Activated CD8-positive, alpha-beta T cell treated with anti-CD3 and anti-CD28 coated beads, Interleukin-2, amount 10 ng/mL, durations not matched to agents 7 days and 5 days (primary cell): ENCODE measurements at places on chromosomes 7 and 10. TPM values are rescaled to one million over a fixed set of nuclear protein-coding genes. Genes with fewer than 3 reads are reported as not detected.
A peak's percentile ranks its signal among the peaks of the same experiment; 100 is the strongest.

Gene CRPPA
- total RNA-seq = 0.74 TPM

Gene GATA3
- 44.9 TPM for total RNA-seq

Gene BTRC
- 11.2 TPM for total RNA-seq

Gene CYP2W1
- total RNA-seq = not detected

Gene MSMB
- total RNA-seq = not detected

Gene SYT15B
- 0.32 TPM for total RNA-seq

Gene PNLIP
- total RNA-seq = not detected

Gene SMO
- not detected for total RNA-seq

Gene ZNF425
- 0.55 TPM for total RNA-seq

Gene CCT6A
- total RNA-seq = 157 TPM

Gene TMEM176B
- total RNA-seq = not detected

Gene FAM25G
- not detected for total RNA-seq

Gene MYO1G
- 453 TPM for total RNA-seq

Gene ASB10
- total RNA-seq = not detected

Gene PLEKHS1
- total RNA-seq = not detected

Gene HOXA1
- total RNA-seq = 0.92 TPM

DNA sequence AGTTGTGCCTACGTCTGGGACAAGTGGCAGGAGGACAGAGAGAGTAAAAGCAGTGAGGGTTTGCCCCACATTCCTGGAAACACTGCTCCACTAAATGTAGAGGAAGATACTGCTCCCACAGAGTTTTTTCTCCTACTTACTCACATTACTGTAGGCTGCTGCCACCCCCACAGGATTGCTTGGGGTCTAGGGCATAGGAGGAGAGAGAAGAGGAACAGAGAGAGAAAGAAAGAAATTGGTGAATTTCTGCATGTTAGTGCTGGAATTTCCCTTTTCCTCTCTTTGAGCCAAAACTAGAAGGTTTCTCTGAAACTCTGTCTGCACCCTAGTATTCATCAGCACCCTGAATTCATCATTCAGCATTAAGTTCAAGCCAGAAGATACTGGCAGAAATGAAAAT lies 397.9 kb downstream of the INHBA start:
- DNase-seq = no peak

DNA sequence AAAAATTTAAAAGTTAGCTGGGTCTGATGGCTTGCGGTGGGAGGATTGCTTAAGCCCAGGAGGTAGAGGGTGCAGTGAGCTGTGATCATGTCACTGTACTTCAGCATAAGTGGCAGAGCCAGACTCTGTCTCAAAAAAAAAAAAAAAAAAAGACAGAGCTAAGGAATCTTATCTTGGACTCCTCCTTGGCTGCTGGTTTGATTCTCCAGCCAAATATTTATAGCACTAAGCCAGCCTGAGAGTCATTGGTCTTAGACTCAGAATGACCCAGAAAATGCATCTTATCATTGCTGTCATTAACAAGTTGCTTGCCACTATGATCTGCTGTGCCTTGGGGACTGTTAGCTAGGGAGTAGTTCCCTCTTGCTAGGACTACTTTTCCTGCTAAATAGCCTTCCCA lies 164.7 kb downstream of the GNAT3 start:
- DNase-seq = no peak

DNA sequence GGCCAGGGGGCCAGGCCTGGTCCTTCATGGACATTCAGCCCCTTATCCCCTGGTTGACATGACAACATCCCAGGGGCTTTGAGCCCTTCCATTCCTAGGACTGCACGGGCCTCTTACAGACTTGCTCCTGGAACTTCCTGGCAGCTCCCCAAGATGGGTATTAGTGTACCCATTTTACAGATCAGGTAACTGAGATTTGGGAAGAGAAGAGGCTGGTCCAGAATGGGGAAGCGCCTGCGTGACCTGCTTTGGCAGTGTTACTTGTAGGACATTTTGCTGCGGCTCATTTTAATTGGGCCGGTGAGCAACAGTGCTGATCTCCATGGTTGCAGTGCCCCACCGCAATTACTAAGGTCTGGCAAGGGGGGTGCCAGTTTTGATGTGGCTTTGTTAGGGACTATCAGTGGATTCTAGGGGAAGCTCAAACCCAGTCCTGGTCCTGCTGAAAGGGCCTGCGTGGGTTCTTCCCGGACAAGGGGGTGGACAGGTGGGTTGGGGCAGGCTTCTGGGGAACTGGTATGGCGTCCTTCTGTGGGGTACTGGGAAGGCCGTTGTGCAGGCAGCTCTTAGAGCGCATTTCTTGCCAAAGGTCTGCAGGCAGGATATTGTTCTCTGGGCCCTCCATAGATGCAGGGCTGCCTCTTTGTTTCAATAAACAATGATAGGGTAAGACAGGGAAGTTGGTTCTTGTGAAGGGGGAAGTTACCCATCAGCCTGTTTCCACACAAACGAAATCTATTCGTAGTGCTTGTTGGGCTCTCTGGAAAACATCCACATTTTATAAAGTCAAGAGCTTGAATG lies 137.6 kb downstream of the RGS10 start:
- DNase-seq = no peak

DNA sequence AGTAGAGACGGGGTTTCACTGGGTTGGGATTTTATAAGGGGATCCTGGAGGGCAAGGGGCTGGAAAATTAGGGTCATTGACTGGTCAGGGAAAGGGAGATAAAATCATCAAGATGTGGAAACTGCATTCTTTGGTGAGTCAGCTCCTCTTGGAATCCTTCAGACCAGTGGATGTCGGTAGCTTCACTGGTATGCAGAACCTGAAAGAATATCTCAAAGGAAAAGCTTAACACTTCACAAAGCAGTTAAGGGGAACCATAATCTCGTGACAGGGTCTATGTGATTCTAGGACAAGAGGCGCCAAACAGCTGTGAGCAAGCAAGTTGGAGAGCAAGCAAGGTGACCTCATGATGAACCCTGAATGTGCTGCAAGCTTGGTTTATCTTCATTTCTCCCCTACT lies 634.7 kb upstream of the AUTS2 start:
- DNase-seq = no peak

GRCh38 chr7:41792120-41792519 lies 89.2 kb upstream of the INHBA start:
- DNase-seq = no peak

DNA sequence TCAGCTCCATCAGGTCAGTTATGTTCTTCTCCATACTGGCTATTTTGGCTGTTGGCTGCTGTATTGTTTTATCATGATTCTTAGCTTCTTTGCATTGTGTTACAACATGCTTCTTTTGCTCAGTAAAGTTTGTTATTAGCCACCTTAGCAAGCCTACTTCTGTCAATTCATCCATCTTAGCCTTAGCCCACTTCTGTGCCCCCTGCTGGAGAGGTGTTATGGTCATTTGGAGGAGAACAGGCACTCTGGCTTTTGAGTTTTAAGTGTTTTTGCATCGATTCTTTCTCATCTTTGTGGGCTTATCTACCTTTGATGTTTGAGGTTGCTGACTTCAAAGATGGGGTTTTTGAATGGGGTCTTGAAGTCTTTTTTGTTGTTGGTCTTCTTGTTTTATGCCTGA lies 204.6 kb upstream of the FOXP2 start:
- no peak for DNase-seq

DNA sequence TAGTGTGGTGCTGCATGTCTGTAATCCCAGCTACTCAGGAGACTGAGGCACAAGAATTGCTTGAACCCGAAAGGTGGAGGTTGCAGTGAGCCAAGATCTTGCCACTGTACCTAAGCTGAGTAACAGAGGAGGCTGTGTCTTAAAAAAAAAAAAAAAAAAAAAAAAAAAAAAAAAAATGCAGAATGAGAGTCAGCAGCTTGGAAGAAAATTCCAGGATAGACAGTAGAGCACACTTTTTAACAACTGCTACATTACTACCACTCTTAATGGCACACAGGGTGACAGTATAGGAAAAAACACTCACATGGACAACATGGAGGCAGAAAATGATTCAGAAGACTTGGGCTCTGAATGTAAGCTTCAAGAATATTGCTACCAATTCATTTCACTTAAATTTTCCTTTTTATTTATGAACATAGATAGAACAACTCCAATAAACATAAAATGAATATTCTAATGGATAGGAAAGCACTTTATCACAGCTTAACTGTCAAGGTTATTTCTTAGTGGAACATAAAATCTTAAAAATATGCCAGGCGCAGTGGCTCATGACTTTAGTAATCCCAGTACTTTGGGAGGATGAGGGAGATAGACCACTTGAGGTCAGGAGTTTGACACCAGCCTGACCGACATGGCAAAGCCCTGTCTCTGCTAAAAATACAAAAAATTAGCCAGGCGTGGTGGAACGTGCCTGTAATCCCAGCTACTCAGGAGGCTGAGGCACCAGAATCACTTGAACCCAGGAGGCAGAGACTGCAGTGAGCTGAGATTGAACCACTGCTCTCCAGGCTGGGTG lies 31.5 kb downstream of the CHCHD3 start:
- no peak for DNase-seq

- no peak for DNase-seq
Observed at GRCh38 chr7:2845034-2845592, 1.0 kb upstream of the GNA12 start.

DNA sequence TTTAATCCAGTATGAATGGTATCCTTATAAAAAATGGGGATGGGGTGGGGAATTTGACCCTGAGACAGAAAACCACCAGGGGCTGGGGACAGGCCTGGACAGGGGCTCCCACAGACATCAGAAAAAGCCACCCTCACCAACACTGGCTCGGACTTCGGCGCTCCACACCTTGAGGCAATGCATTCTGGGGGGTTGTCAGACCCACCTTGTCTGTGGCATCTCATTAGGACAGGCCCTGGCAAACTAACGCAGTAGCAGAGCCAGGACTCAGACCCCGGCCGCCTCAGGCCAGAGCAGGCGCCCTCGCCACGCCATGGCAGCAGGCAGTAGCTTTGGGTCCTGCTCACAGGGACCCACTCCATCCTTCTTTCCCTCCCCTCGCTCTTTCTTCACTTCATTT lies 160.1 kb downstream of the CCDC3 start:
- no peak for DNase-seq

DNA sequence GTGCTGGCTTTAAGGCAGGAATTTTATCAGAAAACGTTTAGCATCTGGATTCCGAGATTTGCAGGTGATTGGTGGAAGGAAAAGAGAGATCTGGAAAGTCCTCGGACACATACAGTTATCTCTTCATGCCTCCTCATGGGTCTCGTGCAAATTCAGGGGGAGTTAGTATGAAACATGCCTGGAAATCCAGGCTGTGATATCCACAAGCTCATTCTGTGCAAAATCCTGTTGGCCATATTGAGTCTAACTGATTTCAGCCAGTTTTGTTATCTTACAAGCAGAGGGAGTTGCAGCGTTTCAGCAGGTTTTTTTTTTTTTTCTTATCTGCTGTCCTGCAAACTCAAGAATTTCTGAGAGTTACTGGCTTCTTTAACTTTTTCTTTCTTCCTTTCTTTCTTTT lies 411.5 kb downstream of the GALNT17 start:
- DNase-seq = no peak

- no peak for DNase-seq
Observed at GRCh38 chr10:130550952-130551674, 414.9 kb downstream of the GLRX3 start.

GRCh38 chr10:121696854-121697253 lies 98.6 kb upstream of the FGFR2 start:
- peak; percentile 25 for DNase-seq

GRCh38 chr7:102874166-102874829 lies 38.5 kb upstream of the LRRC17 start:
- DNase-seq = peak; percentile 56

- no peak for DNase-seq
Observed at GRCh38 chr10:103021900-103022293, 103.8 kb downstream of the CNNM2 start.

DNA sequence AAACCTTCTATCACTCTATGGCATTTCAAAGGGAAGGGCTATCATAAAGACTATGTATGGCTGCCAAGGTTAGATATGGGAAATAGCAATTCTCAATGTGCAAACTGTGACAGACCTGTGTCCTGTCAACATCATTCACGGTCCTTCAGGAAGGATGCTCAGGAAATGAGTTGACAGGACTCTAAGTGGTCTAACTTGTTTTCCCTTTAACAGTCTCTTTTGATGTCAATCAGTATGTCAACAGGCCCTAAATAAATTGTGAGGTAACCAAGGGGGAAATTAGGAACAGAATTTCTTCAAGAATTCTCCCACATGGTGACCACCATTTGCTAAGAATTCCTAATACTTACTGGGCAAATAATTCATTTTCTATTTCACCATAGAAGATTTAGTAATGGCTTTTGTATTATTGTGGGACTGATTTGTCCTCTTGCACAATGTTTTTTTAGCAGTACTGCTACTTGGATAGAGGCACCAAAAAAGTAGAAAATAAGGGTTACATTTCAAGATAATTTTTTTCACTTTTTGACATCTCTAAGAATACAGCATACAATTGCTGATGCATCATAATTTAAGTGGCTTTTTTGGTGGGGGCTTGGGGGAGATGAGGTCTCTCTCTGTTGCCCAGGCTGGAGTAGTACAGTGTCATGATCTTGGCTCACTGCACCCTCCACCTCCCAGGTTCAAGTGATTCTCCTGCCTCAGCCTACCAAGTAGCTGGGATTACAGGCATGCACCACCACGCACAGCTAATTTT lies 275.8 kb downstream of the CACNA2D1 start:
- no peak for DNase-seq

DNA sequence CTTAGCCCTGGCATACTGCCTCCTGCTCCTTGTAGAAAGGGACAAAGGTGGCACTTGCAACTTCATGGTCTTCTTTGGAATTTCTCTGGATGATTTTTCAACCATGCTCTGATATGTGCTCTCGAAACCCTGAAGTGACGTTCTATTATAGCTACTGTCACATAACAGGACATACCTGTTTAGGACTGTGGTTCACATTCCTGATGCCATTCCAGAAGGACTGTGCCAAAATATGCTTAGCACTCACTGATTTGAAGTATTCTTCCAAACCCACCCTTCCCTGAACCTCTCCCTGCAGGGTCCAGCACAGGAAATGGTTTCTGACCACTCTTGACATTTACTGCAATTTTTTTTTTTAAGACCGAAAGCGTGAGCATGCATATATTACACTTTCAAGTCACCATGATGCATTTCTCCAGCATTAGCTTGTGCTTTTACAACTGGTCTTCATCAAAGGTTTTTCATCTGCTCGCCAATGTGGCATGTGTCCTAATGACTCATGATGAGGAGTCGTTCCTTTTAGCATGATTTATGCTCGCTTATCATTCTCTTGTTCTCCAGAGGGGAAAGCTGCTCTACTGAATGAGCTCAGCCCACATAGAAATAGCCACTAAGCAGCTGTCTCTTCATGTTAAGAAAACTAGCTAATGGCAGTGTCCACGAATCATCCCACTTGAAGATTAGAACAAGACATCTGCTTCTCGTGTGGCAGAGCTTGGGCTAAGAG lies 135.2 kb downstream of the ADAM12 start:
- no peak for DNase-seq

- DNase-seq = no peak
Observed at GRCh38 chr7:156496865-156497264, 143.7 kb upstream of the RNF32 start.

DNA sequence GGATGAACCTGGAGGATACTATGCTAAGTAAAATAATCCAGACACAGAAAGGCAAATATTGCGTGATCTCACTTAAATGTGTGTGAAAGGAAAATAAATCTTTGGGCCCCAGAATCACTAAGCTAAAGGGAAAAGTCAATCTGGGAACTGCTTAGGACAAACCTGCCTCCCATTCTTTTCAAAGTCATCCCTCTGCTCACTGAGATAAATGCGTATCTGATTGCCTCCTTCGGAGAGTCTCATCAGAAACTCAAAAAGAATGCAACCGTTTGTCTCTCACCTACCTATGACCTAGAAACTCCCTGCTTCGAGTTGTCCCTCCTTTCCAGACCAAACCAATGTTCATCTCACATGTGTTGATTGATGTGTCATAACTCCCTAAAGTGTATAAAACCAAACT lies 40.1 kb upstream of the LAMB4 start:
- DNase-seq = no peak

GRCh38 chr7:115211171-115211570 lies 289.3 kb downstream of the MDFIC start:
- DNase-seq = no peak
